Jurkat, Clone E6-1 (cell line): ENCODE measurements at places on chromosomes 7 and 10.

GRCh38 chr10:97040248-97040584 lies 145.5 kb downstream of the SLIT1 start:
- DNase-seq = no peak

- no peak for DNase-seq
These were observed 43.4 kb downstream of the LAMB1 start for GRCh38 chr7:107959527-107959898.

GRCh38 chr7:37304921-37305320 lies 143.7 kb downstream of the ELMO1 start:
- DNase-seq = no peak

GRCh38 chr7:4650433-4651047 lies 31.6 kb upstream of the FOXK1 start:
- DNase-seq = no peak

GRCh38 chr7:88759230-88760135 lies at the start of gene ZNF804B:
ZNF804B (plus strand) TSS chr7:88759700; CDS start chr7:88759977, 277 bp downstream.
- DNase-seq = no peak

DNA sequence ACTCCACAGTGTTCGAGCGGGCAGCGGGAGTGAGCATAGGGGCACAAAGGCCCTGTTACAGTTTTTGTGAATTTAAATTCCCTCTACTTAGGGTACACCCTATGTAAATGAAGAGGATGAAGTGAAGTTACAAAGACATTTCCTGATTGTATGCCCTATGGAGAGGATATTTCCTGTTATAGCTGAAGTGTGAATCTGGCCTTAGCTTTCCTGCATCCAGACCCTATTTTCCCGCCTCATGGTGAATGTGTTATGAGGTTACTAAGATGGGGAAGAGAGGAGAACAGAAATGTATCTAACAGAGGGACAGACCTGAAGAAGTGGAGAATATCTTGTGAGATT lies 37.8 kb upstream of the COMMD3 start:
- DNase-seq = no peak

DNA sequence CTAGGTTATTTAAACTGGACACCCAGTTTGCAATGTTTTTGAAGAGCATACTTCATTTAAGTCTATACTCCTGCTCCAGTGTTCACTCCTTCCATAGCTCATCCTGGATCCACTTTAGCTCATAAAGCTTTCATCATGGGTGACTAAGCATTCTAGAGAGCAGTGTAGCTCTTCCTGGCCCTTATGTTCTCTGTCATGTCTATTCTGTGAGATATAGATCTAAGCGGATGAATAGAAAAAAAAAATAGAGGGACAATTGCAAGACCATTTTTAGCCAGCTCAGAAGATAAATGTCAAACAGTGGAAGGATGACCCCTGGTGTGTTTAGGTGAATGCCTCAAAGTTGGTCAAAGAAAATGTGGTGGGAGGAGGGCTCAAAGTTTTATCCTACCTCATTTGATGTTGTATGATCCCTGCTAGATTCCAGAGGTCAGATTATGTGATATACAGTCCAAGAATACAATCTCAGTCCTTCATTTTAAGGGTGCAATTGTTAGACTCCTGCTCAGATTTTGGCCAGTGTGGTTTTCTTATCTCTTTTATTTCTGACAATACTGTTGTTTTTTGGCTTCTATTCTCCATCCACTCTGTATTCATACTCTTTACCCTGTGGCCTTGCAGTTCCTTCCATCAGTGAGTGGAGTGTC lies 7.5 kb upstream of the HECW1 start:
- DNase-seq = no peak

DNA sequence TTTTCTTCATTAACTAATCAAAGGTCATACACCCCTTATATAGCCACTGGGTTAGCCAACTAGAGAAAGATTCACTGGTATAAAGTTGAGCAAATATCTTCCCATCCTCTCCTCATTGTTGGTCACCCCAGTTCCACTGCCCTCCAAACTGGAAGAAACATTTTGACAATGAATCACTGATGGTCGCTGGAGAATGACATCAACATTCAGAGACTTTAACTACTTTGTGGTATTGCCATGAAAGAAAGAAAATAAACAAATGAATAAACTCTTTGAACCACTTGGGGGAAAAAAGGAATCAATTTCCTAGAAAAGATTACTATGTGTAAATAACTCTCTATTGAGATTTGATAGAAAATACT lies 23.4 kb downstream of the HYCC1 start:
- no peak for DNase-seq

GRCh38 chr10:132253092-132253687 lies 54.6 kb downstream of the STK32C start:
- no peak for DNase-seq

DNA sequence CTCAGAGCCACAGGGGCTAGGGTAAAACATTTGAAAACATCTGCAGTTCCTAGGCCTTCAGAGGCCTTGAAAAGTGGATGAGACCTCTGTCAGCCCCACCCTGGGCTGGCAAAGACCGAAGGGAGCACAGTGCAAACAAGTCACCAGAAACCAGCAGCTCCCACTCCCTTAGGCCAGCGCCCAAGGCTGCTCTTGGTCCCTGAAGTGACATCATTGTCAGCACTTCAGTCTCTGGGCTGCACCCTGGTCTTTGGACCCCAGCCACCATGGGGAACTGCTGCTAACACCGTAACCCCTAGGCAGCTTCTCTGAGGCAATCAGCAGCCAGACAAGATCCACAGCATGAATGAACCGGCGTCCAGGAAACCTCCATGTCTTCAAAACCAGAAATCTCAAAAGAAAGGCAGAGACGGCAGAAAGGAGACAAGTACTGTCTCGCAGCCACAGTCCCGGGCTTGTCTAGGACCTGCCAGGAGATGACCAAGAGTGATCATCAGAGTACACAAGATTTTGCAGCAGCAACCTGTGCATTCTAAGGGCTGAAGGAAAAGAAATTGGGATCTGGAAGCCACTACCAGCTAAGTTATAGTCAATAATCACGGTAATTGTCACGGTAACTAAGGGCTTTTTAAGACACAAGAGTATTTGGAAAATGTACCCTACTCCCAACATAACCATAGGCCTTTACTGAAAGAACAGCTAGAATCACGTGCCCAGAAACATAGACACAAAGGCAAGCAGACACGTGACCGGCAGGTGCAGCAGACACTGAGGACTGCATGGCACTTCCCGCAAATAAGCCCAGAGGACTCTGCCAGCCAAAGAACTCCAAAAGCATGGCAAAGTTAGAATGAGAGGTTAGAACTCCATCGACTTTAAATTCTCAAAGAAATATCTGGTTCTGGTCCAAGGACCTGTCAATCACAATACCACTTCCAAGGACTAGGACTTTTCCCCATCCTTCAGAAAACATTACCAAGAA lies 23.3 kb downstream of the CPXM2 start:
- no peak for DNase-seq

DNA sequence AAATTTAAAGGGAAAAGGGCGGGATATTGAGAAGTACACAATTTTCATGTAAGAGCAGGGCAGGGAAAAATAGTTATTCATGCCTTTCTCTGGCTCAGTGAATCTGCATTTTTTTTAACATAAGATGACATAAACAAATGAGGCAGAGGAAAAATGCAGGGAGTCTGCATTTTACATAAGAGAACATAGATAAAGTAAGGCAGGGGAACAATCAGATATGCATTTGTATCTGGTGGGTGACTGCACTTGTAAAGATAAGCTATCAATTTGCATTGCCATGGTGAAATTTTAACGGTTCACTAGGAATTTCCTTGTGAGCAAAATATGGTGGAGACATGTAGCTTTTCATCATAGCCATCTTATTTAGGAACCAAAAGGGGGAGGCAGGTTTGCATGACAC lies 33.5 kb downstream of the ALOX5 start:
- DNase-seq = no peak
